Fibroblast of the aortic adventitia (primary cell): ENCODE measurements at places on chromosomes 3 and 15. TPM values are rescaled to one million over a fixed set of nuclear protein-coding genes. Genes with fewer than 3 reads are reported as not detected.

The LTK gene
- total RNA-seq = under 0.01 TPM in 1 of 2 replicates, not detected in the other

The PKM gene
- 1,143 and 1,845 TPM in 2 replicates for total RNA-seq

The PSMA4 gene
- total RNA-seq = 107 and 275 TPM in 2 replicates

The DNAJC17 gene
- total RNA-seq = 21.6 and 33.5 TPM in 2 replicates

The CA12 gene
- total RNA-seq = 21.5 and 174 TPM in 2 replicates
